ENCODE measurements at places on chromosomes 7 and 10. TPM values are rescaled to one million over a fixed set of nuclear protein-coding genes. Genes with fewer than 3 reads are reported as not detected.

GRCh38 chr7:26332698-26333097 is 41.0 kb downstream of the SNX10 start:
- DNase-seq = no peak

GRCh38 chr7:139111147-139111546 is 1.6 kb upstream of the ZC3HAV1 start:
- no peak for DNase-seq

DNA sequence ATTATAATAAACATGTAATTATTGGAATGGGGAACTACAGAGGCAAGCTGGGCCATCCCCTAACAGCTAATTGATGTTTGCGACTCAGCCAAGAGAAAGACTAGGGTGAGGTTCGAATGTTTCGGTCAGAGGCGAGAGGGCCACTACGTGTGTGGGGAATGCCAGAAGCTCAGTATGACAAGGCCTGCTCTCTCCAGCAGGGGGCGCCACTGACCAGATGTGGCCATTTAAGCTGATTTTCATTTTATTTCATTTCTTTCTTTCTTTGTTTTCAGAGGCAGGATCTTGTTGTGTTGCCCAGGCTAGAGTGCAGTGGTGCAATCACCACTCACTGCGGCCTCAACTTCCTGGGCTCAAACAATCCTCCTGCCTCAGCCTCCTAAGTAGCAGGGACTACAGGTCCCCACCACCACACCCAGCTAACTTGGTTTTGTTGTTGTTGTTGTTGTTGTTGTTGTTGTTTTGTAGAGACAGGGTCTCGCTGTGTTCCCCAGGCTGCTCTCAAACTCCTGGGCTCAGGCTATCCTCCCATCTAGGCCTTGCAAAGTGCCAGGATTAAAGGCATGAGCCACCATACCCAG is 38.1 kb downstream of the TMEM130 start:
- peak; percentile 54 for DNase-seq

DNA sequence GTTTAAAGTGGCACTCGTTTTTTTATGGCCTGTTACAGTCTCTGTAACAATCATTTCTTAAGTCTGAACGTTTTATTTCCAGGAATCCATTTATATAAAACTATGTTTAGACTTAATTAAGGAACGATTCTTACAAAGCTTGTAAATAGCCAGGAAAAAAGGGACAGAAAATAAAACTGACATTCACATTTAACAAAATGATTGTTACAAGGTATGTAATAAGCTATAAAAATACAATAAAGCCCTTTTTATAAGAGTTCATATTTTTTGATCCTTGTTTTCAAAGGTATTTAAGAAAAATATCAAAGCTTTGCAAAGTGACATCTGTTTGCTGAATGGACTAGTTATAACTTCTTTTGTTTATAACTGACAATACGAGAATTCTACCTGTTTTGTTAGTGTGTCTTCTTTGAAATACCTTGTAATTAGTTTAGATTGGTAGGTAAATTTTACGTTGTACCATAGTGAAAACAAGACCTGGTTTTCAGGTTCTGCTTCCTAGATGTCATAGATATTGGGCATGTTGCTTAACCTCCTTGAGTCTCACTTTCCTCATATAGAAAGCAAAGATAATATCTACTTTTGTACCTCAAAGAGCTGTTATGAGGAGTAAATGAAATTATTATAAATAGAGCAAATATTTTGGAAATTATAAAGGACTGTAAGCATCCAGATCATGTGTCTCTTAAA is 25.8 kb downstream of the BTRC start:
- DNase-seq = no peak

GRCh38 chr7:44071726-44072363 is 6.5 kb upstream of the PGAM2 start:
- DNase-seq = no peak

DNA sequence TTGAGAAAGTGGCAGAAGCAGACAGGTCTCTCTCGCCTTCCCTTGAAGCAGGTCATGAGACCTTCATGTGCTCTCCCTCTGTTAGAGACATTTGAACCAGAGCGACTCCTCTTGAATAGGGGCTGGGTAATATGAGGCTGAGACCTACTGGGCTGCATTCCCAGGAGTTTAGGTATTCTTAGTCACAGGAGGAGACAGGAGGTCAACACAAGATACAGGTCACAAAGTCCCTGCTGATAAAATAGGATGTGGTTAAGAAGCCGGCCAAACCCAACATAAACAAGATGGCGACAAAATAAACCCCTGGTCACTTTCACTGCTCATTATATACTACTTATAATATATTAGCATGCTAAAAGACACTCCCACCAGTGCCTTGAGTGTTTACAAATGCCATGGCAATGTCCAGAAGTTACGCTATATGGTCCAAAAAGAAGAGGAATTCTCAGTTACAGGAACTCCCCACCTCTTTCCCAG is 43.5 kb upstream of the MSRB2 start:
- DNase-seq = no peak

GRCh38 chr7:1520539-1521234 is 9.8 kb upstream of the MAFK start:
- DNase-seq = peak; percentile 87

GRCh38 chr10:113179265-113179664 is 229.2 kb downstream of the TCF7L2 start:
- no peak for DNase-seq

- DNase-seq = no peak
These were observed 22.3 kb upstream of the TMEM72 start for GRCh38 chr10:44888886-44889285.

GRCh38 chr10:110714356-110714755 is 70.2 kb downstream of the RBM20 start:
- no peak for DNase-seq

GRCh38 chr7:25028370-25029021 is 48.5 kb upstream of the OSBPL3 start:
- DNase-seq = peak; percentile 41

- no peak for DNase-seq
These were observed 22.7 kb downstream of the SSC4D start for GRCh38 chr7:76386691-76387260.

- no peak for DNase-seq
These were observed 501.2 kb downstream of the PARD3 start for GRCh38 chr10:34313888-34314287.

- no peak for DNase-seq
These were observed 35.4 kb upstream of the HBP1 start for GRCh38 chr7:107133396-107133795.

Gene BLOC1S2
- total RNA-seq = 48.6 TPM

Gene ANKRD30A
- not detected for total RNA-seq

Gene IFIT1B
- not detected for total RNA-seq

Gene TUBB8
- not detected for total RNA-seq

Gene INSYN2A
- not detected for total RNA-seq
